ENCODE measurements at places on chromosomes 5 and 9. TPM values are rescaled to one million over a fixed set of nuclear protein-coding genes. Genes with fewer than 3 reads are reported as not detected.

DNA sequence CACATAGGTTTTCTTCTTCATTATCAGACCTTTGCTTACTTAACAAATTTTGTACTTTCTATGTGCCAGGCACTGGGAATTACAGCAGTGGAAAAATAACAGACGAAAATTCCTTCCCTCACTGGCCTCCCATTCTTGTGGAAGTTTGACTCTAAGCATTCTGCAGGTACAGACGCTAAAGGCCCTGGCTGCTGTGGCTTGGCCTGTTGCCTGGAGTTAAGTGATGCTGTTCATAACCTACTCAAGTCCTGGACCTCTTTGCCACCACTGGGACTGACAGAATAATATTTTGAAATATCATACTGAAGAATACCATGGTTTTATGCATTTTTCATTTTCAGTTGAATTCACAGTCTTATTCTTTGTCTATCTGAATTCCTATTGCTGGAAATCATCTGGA is 97.3 kb upstream of the SPATA31C2 start:
- DNase-seq, result no peak

DNA sequence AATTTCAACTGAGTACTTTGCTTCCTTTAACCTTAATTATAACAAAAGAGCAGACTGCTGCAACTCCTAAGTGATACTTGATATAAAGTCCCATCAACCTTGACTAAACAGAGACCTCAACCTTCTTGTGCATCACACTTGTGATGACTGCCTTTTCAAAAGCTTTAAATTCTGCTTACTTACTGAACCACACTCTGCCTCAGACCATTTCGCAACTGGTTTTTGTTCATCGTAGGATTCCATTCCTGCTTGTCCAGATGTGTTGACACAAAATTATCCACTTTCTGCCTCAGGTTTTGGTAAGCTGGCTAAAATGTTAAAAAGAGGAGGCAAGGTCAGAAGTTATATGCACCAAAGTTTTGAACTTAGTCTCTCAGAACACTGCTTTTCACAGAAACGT is 3.5 kb downstream of the BOD1 start:
- peak; percentile 65 for DNase-seq

GRCh38 chr9:80376180-80376579 is 804.4 kb downstream of the TLE4 start:
- peak; percentile 1 for DNase-seq

- DNase-seq, result no peak
Observed at GRCh38 chr5:133309984-133310621, 258.3 kb downstream of the HSPA4 start.

GRCh38 chr9:129383019-129383560 is 205.0 kb upstream of the IER5L start:
- DNase-seq, result peak; percentile 10

DNA sequence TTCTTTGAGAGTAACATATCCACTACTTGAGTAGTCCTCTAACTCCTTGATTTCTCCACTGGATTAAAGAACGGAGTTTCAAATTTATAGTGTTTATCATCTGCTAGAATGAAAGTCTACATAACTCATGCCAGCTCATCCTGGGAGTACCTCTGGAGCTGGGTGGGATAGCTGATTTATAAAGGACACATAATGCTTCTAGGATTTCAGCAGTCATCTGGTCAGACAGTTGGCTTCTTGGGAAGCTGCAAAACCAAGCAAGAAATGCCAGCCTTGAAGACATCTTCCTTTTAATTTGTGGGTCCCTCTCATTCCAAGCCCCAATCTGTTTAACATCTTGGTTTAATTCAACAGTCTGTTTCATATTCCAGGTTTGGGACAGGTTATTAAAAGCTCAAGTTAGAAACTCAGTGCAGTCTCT is 3.2 kb downstream of the GALNT10 start:
- no peak for DNase-seq

DNA sequence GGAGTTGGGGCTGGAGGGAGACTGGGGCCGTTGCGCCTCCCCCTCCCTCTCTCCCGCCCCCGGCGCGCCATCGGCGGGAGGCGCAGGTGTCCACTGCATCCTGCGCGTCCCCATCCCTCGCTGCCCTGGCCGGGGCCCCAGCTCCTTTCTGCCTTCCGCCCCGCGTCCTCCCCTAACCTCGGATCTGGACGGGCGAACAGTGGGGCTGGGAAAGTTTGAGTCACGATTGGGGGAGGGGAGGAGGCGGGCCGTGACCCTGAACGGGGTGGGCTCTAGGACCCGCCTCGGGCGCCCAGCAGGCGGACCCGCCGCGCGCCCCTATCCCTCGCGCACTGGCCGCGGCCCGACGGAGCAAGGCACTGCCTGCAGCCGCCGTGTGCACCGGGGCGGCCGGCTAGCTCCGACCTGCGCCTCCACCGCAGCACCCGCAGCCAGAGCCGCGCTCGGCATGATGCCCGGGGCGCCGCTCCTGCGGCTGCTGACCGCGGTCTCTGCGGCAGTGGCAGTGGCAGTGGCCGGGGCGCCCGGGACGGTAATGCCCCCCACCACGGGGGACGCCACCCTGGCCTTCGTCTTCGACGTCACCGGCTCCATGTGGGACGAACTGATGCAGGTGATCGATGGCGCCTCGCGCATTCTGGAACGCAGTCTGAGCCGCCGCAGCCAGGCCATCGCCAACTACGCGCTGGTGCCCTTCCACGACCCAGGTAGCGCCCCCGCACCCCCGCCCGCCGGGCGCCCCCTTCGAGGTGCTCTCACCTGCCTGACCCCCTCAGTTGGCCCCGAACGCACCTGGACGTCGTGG is at the start of gene HMCN2:
Gene HMCN2 (plus strand): TSS at position 330 of the 805 bp plus-strand sequence. CDS start 119 bp downstream, at position 449.
- no peak for DNase-seq

DNA sequence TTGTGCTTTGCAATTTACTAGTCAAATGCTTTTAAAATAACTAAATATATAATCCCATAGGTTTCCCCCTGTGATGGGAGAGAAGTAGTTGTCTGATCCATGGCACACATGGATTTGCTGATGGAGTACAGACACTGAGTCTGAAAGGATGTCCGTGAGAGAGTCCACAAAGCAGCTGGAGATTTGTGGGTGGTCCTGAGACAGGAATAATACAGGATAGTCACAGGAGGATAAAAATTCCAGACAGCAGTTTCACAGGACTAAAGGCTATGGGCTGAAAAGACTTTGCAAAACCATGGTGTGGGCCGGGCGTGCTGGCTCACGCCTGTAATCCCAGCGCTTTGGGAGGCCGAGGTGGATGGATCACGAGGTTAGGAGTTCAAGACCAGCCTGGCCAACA is 58.7 kb upstream of the ZFR start:
- DNase-seq, result no peak

DNA sequence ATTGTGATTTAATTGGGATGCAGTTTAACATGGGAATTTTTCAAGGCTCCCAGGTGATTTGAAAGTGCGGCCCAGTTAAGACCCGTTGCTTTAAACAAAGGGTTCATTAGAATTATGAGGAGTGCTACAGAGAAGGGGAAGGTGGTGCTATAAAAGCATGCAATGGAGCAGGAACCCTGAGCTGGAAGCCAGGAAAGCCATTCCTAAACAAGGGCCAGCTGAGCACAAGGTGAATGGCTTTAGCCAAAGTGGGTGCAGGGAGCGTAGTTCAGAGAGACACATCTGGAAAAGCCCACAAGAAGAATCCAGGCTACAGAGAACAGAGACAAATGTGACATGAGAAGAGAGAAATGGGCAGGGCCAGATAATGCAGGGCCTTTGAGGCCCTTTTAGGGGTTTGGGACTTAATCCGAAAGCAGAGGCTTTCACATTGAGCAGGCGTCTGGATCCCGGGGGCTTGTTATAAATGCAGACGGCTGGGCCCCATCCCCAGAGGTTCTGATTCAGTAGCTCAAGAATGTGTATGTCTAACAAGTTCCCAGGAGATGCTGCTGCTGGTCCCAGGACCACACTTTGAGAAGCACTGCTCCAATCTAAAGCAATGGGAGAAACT is 138.1 kb upstream of the WWC1 start:
- no peak for DNase-seq

DNA sequence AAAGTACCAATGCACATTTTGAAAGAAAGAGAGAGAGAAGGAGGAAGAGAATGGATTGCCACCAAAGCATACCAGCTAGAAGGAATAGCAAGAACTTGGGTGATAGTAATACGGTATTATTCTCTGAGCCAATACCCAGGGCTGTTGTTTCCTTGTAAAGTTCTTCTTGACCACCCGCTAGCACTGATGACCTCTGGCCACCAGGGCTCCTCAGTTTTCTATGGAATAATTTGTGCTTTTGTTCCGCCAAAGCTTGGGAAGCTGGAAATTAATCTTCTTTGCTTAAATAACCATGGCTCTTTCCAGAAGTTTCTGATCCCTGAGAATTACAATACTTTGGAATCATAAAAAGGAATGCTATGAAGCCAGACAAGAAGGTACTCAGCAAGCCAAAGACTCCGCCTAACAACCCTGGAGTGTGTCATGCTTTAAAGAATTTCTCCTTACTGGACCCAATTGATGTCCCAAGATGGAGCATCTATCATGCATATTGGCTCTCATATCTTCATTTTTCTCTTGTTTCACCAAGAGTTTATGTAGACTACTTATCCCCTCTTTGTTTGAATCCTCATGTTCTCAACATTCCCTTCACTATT is 29.8 kb downstream of the OR2K2 start:
- DNase-seq, result no peak

DNA sequence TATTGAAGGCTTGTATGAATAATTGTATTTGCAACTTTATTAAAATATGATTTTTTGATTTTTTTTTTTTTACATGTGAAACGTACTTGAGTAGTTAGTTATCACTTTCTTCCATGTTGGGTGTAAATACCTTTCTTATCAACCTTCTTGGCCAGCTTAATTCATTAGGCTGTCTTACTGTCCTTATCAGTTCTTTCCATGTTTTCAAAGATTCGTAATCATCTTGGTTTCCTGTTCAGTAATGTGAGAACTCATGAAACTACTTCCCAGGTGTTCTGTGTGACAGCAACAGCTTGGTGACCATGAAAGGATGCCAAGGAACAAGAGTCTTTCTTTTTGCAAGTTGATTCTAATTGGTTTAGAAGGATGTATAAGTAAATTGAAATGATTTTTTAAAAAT is 100.0 kb downstream of the ADGRV1 start:
- no peak for DNase-seq

GRCh38 chr5:124285071-124285470 is 461.4 kb downstream of the ZNF608 start:
- peak; percentile 92 for DNase-seq

- peak; percentile 97 for DNase-seq
Observed at GRCh38 chr5:140131967-140132409, 6.3 kb downstream of the IGIP start.

DNA sequence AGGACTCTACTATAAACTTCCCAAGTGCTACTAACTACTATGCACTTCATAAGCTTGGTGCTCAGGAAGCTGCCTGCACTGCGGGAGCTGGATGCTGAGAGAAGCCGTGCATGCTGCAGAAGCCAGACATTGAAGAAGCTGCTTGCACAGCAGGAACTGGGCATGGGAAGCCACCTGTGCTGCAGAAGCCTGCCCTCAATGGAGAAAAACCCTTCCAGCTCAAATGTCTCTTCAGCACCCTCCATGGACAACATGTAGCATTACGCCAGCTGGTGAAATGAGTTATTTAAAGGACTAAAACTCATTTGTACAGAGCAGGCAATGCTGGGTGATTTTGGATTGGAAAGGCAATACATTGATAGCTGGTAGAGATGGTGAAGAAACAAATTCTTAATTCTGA is 247.2 kb downstream of the KIF4B start:
- no peak for DNase-seq

GRCh38 chr9:111411266-111411665 is 72.9 kb downstream of the ECPAS start:
- no peak for DNase-seq

DNA sequence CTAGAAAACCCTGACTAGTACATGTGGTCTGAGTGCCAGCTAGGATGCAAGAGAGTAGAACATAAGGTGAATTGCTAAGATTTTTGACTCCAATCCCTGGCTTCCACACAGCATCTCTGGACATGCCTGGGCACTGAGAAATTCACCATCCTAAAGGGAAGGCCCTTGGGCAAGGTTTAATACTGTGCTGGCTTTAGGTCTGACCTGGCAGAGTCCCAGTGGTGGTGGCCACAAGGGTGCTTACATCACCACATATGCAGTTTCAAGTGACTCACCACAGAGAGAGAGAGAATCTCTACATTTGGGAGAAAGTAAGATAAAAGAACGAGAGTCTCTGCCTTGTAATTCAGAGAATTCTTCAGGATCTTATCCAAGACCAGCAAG is 661.6 kb upstream of the C9orf72 start:
- peak; percentile 67 for DNase-seq

COL27A1 gene
- total RNA-seq, result 48.4 TPM

RNF183 gene
- 0.80 TPM for total RNA-seq

SOHLH1 gene
- total RNA-seq, result not detected

TPM2 gene
- total RNA-seq, result 124 TPM

IL17B gene
- not detected for total RNA-seq

PDLIM4 gene
- total RNA-seq, result 249 TPM

FAF2 gene
- total RNA-seq, result 39.8 TPM

CDH9 gene
- total RNA-seq, result not detected

TPPP gene
- total RNA-seq, result 0.17 TPM

DPYSL3 gene
- total RNA-seq, result 16.4 TPM

CAST gene
- total RNA-seq, result 341 TPM

Data from renal cortical epithelial cell (primary cell).